ENCODE measurements at places on chromosomes 3 and 15. TPM values are rescaled to one million over a fixed set of nuclear protein-coding genes. Genes with fewer than 3 reads are reported as not detected.

- DNase-seq: peak; percentile 43
Observed at GRCh38 chr3:188720636-188721035, 451.1 kb upstream of the TPRG1 start.

DNA sequence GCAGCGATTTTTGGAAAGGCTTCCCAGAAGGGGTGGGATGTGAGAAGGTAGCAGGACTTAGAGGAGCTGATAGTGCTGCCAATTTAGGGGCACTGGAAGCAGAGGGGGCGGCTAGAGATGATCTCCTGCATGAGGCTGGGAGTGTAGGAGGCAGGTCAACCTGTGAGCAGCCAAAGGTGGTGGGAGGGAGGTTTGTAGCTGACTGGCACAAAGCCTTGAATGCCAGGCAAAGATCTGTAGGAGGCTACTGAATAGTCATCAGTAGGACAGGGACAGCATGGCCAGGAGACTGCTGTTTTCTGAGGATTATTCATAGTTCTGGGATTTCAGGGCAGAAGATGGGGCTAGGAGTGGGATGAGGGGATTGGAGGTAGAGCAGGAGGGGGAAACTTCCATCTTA is 2.2 kb downstream of the SCAMP5 start:
- no peak for DNase-seq

- no peak for DNase-seq
Observed at GRCh38 chr3:48505146-48505545, 1.2 kb upstream of the SHISA5 start.

DNA sequence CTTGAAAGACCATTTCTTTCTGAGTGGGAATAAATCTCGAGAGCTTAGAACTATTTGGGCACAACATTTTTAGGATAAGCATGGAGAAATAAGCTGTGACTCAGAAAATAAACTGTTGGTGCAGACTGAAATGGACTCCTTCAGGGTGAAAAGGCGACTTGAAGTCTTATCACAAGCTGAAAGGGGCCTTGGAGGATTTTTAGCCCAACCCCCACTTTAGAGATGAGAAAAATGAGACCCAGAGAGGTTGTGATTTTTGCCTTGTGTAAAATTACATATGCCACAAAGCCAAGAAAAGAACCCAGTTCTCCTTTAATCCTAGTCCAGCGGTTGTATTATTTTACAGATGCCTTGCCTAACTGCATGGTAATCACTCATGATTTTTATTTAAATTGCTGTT is 1.5 kb downstream of the ATP1B3 start:
- peak; percentile 60 for DNase-seq

PLA2G4B gene
- 0.49 TPM for total RNA-seq

TMEM207 gene
- total RNA-seq: not detected

Measured in fibroblast of the aortic adventitia (primary cell).